Stimulated activated CD8-positive, alpha-beta memory T cell treated with anti-CD3 and anti-CD28 coated beads, Interleukin-12 subunit alpha, Interleukin-12 subunit beta, amount 100 ng/mL, for 1 hour (primary cell): ENCODE measurements at places on chromosomes 13 and 19.

DNA sequence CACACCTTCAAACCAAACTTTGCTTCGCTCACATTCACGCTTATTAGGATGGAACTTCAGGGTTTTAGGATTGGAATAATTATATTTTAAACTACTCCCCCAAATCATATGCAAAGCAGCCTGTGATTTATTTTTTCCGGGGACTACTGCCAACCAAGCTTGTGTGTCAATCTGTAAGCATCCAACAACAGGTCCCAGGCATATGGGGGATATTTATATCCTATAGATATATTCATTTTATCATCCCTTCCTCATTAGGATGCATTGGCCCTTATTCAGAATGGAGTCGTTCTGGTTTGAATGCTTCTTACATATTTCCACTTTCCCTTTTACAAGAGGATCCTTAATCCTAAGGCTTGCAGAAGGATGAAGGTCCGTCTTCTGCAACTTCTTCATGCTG lies 8.8 kb upstream of the C19orf84 start:
- DNase-seq = no peak

DNA sequence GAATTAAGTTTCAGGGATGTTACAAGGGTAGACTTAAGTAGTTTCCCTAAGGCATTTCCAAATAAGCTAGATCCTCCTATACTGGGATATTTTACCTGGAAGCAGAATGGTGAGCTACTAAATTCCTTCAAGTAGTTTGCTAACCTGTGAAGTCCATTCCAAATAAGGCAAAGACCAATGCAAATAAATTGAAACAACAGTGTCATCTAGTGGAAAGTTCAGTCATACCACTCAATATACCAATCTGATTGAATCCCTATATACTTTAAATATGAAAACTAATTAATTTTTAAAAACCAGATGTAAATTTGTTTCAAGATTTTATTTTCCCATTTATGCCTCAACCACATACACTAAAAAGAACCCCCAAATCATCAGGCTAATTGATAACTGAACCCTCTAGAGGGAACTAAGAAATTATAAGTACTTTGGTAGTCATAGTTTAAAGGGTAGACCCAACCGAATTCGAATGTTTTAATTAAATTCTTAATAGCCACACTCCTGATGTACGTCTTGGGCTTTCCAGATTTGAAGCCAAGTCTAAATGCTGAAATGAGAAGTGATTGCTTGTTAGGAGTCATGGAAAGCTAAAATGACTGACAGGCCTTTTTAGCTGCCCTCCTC lies 223.7 kb downstream of the TBC1D4 start:
- DNase-seq = no peak

DNA sequence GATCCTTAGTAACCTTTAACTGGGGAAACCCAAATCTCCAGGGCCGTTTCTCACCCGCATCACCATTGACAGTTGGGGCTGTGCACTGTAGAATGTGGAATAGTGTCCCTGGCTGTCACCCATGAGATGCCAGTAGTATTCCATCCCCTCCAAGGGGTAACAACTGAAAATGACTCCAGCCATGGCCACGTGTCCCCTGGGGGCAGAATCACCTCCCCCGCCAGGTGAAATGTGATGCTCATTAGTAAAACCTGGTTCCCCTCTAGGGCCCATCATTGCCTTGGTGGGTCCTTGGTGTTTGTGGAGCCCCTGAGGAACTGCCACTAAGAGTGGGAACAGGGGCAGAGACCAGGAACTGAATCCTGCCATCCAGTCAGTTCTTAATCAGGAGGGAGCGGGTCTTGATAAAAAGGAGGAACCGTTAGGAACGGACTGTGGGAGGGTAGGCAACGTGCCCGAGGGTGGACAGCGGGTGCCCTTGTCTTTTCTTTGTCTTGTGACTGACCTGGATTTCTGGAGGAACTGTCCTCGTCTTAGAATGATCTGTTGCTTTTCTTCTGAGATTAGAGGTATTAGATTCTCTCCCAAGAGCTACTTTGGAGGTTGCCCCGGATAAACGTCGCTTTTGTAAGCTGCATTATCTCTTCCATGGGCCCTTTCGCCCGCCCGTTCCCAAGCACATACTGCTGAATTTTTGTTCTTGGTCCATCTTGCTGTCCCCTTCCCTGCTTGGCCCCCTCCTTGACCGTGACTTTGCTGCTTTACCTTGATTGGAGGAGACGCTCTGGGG lies 3.5 kb downstream of the MYO9B start:
- DNase-seq = no peak

- DNase-seq = no peak
These were observed 698.0 kb downstream of the PCDH9 start for GRCh38 chr13:66532146-66532545.

GRCh38 chr19:41783612-41784011 lies 12.8 kb upstream of the CEACAM3 start:
- no peak for DNase-seq

DNA sequence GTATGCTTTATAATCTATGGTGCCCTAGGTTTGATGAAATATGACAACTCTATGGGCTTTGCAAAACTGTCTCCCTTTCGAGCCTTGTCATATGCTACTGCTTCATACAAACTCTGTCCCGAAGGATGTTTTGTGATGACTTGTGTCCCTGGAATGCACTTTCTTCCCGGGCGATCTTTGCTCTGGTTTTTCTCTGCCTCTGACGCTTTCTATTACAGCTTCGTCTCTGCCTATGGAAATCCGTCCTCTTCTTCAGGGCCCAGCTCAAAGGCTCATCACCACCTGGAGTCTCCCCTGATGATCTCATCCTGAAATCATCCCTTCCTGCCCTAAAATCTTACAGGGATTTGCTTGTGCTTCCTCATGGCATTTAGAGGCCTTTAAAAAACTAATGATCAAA lies 191.5 kb upstream of the KL start:
- no peak for DNase-seq

- peak; percentile 61 for DNase-seq
These were observed 8.1 kb downstream of the PIK3R2 start for GRCh38 chr19:18160971-18161635.

- no peak for DNase-seq
These were observed at the start of gene PLK5 for GRCh38 chr19:1523412-1524286. Gene PLK5 (plus strand): TSS chr19:1524077. CDS start chr19:1526997, 2,920 bp downstream.

DNA sequence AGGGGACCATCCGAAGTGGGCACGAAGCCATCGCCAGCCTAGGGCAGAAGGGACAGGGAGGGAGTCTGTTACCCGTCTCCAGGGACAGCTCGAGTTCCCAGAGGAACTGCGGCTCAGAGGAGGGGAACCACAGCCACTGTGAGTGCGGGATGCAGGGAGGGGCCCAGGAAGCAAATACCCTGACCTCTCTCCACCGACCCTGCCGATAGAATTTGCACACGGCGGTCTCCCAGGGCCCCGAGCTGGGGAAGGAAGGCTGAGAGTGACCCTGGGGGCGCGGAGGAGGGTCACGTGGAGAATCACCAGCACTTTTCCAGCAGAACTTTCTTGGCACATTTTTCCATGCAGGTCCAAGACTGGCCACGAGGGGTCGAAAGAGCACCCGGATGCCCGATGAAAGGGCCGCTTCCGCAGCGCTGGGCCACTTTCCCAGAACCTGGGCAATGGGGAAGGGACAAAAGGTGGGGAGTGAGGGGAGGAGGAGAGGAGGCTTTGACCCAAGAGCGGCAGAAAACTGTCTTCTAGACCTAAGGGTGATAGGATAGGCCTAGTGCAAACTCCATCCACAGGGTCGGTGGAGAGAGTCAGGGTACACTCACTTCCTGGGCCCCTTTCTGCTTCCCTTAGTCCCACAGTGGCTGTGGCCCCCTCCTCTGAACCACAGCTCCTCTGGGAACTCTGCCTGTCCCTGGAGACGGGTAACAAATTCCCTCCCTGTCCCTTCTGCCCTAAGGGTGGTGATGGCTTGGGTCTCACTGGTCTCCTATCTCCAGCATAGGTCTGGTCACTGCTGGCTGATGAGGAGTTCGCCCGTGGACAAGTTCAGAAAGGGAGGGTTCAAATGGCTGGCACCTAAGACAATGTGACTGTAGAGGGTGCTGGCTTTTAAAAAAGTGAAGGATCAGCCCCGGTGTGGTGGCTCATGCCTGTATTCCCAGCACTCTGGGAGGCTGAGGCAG lies 5.3 kb upstream of the GPR4 start:
- peak; percentile 23 for DNase-seq

DNA sequence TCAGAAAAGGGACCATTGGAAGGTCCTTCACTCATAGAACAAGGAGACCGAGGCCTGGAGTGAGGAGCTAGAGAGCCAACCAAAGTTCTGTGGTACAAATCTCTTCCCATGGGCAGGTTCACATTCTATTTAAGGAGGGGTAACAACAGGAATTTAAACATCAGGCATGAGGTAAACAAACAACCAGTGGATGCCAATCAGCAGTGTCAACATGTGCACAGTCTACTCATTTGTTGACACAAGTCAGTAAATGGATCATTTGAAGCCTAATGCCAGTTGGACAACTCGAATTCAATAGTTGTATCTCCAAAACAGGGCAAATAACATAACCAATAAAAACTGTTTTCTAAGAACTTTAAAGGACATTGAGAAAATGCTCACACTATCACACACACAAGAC lies 6.3 kb upstream of the DOCK9 start:
- no peak for DNase-seq

DNA sequence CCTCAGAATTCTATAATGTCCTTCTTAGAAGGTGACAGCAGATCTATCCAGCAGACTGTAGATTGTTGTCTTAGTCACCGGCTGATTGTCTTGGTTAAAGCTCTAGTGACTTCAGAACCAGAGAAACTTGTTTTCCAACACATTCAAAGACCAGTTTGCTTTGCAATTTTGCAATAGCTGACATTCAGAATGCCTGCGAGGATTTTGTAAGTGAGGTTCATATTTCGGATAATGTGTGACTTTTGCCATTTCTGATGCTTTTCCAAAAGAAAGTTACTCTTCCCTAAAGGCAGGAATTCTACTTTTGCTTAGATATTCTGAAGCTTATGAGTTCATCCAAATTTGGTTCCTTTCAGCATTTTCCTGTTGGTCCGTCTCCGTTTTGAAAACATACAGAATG lies 13.2 kb downstream of the SPINT2 start:
- no peak for DNase-seq

GRCh38 chr19:42113641-42114348 lies 18.5 kb downstream of the POU2F2 start:
- no peak for DNase-seq

DNA sequence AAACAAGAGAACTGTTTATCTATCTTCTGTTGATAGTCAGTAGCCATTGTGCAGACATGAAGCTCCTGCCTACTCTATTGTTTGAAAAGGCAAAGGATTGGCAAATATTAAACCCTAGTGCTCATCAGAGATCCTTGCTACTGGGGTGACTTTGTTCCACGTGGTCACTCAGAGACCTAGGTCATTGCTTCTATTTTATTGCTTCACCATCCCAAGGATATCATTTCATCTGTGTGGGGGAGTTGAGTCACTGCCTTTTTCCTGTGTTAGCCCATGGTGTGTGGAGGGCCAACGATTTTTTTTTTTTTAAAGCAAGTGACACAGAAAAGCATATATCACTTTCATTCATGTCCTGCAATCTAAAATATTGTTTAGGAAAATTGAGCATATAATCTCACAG lies 254.1 kb upstream of the RXFP2 start:
- no peak for DNase-seq

- no peak for DNase-seq
These were observed 18.3 kb downstream of the ARID3A start for GRCh38 chr19:944171-944567.

DNA sequence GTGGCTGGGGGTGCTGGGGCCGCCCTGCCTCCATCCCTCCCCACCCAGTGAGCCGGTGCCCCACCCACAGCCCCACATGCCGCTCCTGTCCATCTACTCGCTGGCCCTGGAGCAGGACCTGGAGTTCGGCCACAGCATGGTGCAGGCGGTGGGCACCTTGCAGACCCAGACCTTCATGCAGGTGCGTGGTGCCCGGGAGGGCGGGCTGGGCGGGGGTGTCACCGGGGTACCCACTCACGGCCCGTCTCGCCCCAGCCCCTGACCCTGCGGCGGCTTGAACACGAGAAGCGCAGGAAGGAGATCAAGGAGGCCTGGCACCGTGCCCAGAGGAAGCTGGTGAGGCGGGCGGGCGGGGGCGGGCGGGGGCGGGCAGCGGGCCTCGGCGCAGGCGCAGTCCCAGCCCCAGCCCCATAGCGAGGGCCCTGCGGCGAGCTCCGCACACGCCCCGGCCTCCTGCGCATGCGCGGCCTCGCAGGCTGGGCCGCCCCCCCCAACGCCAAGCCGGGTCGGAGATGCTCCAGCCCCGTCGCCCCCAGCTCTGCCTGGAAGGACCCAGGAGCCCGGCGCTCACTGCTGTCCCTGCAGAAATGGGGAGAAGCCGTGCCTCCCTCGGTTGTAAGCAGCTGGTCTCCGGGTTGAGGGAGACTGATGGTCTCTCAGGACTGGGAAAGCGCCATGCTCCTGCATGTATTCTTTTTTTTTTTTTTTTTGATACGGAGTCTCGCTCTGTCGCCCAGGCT lies 7.7 kb downstream of the ARHGAP45 start:
- DNase-seq = peak; percentile 98

- no peak for DNase-seq
These were observed 436.0 kb upstream of the ARGLU1 start for GRCh38 chr13:107003911-107004310.

- DNase-seq = no peak
These were observed 9.5 kb downstream of the ERFL start for GRCh38 chr19:41918653-41919244.

DNA sequence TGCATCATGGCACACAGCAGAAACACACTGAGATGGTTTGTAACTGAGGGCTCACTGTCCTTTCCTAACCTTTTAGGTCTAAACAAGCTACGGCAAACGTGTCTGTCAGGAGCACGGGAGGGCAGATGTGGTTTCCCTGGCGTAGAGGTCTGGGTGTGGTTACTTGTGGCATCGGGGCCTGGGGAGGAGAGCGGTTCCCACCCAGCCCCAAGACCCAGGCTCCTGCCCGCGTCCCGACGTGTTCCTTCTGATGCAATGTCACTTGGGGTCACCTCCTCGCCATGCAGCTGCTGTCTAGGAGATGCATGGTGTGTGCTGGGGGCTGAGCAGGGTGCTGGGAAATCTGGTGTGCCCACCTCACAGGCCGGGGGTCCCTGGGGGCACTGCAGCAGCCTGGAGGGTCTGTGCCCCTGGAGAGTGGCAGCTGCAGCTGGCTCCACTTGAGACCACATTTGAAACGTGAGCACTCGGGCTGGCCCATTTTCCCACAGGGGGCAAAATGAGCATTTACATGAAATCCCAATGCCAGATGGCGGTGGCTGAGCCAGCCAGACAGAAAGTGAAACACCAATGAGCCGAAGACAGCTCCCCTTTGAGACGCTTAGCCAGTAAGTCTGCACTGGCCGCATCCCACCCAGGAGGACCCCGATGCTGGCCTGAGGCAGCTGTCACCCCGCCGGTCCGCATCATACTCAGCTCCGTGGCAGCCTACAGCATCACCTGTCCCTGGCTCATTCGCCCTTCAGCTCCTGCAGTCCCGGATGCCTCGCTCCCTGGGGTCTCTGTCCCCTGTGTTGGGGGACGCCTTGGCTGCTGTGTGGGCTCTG lies 22.3 kb upstream of the MYDGF start:
- DNase-seq = no peak

- DNase-seq = no peak
These were observed 3.9 kb downstream of the SLC25A41 start for GRCh38 chr19:6429419-6430221.

DNA sequence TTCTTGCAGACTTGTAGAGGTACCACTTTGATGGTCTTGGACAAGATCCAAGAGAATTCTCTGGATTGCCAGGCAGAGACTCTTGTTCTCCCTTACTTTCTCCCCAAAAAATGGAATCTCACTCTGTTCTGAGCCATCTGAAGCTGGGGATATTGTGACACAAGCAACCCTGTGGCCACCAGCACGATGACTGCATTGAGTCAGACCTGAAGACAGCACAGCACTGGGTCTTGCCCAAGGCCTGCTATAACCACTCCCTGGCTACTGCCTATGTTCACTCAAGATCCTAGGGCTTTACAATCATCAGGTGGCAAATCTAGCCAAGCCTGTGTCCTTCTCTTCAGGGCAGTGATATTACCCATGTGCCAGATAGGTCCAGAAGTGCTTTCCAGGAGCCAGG lies 202.5 kb upstream of the SERP2 start:
- DNase-seq = no peak
